Activated naive CD4-positive, alpha-beta T cell treated with Interleukin-2 at 50 U/mL for 16 hours (primary cell): ENCODE measurements at places on chromosomes 13 and 19.

DNA sequence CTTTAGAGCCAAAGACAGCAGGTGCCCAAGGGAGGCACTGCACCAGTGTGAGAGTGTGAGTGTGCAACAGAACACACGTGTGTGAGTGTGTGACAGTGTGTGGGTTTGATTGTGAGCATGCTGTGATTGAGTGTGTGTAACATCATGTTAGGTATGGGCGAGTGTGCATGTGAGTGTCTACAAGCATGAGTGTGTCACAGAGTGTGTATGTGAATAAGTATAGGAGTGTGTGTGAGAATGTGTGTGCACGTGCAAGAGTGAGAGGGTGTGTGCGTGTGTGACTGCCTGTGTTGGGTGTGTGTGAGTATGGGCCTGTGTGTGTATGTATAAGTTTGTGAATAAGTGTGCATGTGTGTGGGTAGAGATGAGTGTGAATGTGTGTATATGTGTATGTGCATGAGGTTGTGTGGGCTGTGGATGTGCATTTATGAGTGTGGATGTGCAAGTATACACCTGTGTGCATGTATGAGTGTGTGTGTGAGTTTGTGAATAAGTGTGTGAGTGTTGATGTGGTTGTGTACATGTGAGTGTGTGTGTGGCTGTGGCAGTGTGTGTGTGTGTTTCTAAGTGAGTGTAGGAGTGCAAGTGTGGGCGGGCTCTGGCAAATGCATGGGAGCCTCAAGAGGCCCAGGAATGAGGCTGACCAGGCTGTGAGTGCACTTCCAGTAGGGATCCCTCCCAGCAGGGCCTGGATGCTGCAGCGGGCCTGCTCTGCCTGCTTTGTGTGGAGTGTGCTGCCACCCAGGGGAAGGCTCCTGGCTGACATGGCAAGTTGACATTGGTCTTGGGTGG lies 198.4 kb downstream of the COL4A1 start:
- no peak for DNase-seq

DNA sequence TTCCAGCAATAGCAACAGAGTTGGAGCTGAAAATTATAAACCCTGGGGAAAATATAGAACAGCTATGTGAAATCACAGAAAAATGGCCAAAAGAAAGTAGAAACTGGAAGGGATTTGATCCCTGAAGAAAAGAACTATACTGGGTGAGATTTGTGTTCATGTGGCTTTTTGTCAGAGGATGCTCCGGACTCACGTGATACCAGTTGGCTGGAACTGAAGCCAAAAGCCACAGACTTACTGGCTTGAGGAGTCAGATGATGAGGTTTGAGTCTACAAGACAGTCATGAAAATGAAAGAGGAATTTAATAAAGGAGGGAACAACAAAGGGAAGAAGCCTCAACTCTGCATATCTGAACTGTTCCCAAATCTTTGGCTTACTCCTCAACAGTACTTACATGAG lies 427.1 kb downstream of the GPC5 start:
- DNase-seq, result no peak

DNA sequence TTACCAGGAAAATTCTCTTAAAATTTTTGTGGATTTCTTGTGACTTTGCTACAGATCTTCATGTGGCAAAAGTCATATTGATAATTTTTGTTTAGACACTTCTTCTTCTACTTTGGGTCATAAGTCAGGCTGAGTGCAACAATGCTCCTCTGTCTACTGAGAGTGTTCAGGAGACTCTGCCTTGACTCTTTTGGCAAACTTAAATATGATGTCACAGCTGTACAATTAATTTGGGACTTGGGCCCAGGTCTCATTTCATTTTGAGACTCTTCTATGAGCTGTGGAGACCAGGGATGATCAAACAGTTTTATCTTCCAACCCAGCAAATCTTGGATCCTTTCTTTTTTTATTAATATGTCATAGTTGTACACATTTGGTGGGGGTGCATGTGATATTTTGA lies 19.7 kb upstream of the IPO5 start:
- DNase-seq, result no peak

GRCh38 chr13:35832551-35832950 lies 298.6 kb downstream of the DCLK1 start:
- no peak for DNase-seq

- DNase-seq, result no peak
Measured at GRCh38 chr13:68125087-68125480, 894.9 kb upstream of the PCDH9 start.

- DNase-seq, result peak; percentile 89
Measured at GRCh38 chr19:4139614-4140236, 13.7 kb upstream of the CREB3L3 start.

GRCh38 chr19:15251749-15252397 lies 19.6 kb upstream of the EPHX3 start:
- no peak for DNase-seq

DNA sequence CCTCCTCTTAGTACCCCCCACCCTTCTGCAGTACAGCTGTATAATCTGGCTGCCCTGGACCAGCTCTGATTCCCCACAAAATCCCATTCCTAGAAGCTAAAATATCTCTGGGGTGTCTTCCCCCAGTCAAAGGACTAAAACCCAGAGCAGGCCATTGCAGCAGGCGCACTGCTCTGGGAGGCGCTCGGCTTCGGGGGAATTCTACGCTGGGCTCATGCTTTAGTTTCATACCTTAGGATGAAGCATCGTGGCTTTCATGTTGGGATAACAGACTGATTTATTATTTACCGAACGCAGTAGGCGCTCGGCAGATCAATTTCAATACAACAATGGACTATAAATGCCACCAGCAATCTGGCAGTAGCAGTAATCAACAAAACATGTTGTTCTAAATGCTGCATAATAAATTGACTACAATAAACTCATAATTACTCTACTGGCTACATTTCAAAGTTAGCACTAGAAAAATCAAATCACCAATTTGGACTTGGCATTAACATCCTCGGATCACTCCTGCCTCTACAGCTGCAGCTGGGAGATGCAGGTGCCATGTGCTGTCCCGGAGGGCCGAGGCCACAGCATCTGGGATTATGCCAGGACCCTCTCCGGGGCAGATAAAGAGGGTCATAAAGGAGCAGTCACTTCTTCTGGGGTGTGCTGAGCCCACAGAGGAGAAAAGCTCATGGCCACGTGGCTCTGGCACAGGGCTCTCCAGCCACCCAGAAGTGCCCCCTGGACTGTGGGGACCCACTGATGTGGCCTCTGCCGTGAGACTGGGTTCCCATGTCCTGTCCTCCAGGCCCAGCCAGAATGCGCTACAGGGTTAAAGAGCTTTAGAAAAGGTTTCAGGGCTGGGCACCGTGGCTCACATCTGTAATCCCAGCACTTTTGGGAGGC lies 35.3 kb downstream of the CEBPG start:
- DNase-seq, result no peak

- no peak for DNase-seq
Measured at GRCh38 chr13:100789481-100789880, 114.9 kb upstream of the TMTC4 start.

DNA sequence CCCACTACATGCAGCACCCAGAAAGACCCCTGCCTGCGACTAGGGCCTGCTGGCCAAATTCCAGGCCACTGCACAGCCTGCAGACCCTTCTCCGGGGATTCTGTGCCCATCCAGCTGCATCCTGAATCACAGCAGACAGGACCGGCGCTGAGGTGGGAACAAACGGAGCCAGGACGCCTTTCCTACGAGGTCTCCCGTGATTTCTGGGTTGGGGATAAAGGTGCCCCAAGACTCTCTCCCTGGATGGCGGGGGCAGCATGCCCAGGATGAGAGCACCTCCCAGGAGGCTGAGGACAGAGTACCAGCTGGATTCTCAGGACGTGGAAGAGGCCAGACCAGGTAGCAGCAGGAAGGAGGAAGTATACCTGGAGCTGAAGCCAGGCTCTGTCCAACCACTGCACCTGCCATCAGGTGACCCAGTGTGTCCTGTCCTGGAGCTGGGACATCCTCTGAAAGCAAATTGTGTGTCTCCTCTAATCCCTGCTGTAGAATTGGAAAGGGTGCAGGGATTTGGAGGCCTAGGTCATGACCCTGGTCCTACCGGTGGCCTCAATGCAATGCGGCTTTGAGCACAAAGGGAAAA lies 3.4 kb upstream of the FUT5 start:
- no peak for DNase-seq

- DNase-seq, result no peak
Measured at GRCh38 chr13:36192166-36192565, 22.2 kb downstream of the SOHLH2 start.

DNA sequence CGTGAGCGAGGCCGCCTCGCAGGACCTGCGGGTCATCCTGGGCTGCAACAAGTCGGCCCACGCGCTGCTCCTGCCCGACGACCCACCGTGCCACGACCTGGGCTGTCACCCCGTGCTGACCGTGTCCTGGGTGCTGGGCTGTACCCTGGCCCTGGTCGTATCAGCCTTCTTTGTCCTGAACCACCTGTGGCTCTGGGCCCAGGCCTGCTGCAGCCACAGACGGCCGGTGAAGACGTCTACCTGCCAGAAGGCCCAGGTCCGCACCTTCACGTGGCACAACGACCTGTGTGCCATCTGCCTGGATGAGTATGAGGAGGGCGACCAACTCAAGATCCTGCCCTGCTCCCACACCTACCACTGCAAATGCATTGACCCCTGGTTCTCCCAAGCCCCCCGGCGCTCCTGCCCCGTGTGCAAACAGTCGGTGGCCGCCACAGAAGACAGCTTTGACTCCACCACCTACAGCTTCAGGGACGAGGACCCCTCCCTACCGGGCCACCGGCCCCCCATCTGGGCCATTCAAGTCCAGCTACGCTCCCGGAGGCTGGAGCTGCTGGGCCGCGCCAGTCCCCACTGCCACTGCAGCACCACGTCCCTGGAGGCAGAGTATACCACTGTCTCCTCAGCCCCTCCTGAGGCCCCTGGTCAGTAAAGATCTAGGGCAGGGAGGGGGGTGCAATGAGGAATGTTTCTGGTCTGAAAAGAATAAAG lies 1.1 kb downstream of the ZNRF4 start:
- DNase-seq, result no peak

DNA sequence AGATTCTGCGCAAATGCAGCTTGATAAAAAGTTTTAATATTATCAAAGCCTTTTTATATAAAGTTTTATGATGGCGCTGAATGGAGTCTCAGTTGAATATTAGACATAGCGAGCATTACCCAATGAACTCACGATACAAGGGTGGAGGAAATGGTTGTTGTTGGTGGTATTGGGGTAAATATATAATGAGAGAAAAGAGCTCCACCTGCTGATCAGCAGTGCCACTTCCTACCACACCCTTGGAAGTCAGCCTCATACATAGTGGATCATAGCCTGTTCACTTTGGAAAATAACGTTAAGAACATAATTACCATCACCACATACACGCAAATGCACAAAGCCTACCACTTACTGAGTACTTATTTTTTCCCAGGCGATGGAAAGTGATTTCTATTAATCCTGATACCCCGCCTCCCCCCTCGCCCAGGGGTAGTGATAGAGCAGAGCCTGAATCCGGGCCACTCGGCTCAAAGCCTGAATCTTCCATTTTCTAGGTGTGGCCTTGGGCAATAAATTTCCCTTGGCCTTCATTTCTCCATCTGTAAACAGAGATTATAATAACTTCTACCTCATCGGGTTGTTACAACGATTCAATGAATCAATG lies 358.3 kb downstream of the KLF5 start:
- no peak for DNase-seq

DNA sequence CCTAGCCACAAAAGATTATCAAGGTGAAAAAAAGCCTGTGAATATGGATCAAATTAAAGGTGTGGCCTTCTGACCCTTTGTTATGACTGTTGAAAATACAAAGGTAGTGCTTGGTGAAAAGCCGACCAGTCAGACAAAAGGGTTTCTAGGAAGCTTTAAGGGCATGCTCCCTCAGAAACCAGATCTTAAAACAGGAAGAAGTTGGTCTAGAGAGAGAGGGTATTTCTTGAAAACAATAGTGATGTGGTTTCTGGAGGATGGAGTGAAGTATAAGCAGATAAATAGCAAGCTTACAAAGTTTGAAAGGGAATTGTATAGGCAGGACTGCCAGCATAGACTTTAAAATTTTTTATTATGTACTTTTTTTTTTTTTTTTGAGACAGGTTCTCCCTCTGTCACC lies 5.0 kb upstream of the EID2 start:
- no peak for DNase-seq

GRCh38 chr13:20399961-20400360 lies 125.7 kb downstream of the CRYL1 start:
- DNase-seq, result no peak

GRCh38 chr19:18526316-18526715 lies 4.4 kb upstream of the ELL start:
- no peak for DNase-seq

DNA sequence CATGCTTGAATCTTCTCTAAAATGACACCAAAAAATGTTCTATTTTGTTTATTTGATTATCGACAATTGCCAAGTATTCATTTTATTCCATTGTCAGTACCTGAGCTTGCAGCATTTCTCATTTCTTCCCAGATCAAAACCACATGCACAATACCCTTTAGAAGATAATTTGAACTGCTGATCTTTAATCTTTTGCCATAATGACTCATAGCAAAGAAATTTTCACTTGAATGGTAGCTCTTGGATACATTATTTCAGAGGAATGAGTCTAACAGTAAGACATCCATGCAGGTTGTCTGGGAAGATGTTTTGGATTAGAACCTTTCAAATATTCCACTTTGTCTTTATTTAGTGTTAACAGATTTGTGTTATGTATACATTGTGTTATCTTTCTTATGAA lies 42.0 kb upstream of the RXFP2 start:
- DNase-seq, result no peak

GRCh38 chr19:3699741-3700241 lies 477 bp downstream of the PIP5K1C start:
- DNase-seq, result peak; percentile 11

GRCh38 chr13:28621449-28621848 lies 37.5 kb upstream of the POMP start:
- DNase-seq, result no peak

DNA sequence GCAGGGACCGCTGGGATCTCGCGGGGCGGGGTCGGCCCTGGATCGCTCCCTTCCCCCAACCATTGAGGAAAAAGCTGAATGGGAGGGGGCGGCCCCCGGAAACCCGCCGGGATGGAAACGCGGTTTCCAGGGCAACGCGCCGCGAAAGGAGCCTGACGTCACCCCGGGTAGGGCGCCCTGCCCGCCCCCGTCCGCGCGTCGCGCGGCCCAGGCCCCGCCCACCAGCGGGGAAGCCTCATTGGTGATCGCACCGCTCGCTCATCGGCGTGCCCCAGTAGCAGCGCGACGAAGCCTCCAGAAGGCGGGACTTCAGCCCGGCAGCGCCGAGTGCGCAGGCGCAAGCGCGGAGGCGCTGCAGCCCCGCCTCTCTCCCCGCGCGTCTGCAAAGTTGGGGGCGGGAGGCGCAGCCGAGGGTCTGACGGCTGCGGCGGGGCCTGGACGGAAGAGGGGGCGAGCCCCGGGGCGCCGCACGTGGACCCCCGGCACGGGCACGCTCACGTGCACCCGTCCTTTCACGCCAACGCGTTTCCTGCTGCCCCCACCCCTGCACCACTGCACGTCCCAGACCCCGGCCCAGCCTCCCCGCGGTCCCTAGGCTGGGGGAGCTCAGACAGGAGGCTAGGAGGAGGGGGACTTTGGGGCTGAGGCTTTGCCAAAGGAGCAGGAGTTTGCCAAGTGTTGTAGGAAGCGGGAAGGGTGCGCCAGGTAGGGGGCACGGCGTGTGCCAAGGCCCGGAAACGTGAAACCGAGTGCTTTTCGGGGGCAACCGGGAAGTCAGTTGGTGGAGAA lies 8.2 kb upstream of the CIRBP start:
- peak; percentile 97 for DNase-seq
